Fibroblast of villous mesenchyme (primary cell): ENCODE measurements at places on chromosomes 7 and 10.

GRCh38 chr10:87961314-87961713 lies 97.9 kb downstream of the PTEN start:
- DNase-seq: peak; percentile 54

DNA sequence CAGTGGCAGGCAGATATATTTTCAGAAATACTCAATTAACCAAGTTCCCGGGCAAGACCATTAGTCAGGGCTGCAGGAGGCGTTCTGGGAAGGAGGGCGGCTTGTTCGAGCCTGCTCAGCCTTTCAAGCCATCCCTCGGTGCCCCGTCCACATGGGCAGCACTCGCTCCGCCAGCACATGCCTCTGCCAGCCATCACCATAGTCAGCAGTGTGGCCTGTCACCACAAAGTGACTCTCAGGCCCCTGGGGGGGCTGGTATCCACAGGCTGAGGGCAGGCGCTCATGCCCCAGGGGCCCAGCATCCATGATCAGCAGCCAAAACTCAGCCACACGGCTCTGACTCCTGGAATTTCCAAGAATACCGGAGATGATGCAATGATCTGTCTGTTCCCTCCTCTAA lies 81.9 kb downstream of the CHST15 start:
- DNase-seq: no peak

- DNase-seq: no peak
Observed at GRCh38 chr7:68148440-68148839, 1151.8 kb downstream of the TYW1 start.

DNA sequence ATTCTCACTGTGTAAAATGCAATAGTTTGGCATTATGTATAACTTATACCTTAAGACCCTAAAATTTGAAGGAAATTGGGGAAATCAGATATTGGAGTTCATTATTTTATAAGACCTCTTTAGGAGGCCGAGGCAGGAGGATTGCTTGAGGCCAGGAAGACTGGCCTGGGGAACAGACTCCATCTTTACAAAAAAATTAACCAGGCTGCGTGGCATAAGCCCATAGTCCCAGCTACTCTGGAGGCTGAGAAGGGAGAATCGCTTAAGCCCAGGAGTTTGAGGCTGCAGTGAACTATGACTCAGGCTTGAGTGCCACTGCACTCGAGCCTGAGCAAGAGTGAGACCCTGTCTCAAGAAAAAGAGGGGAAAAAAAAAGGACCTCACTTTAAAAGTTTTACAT lies 14.0 kb upstream of the PBLD start:
- no peak for DNase-seq

- no peak for DNase-seq
Observed at GRCh38 chr10:123934846-123935245, 43.2 kb upstream of the CPXM2 start.

DNA sequence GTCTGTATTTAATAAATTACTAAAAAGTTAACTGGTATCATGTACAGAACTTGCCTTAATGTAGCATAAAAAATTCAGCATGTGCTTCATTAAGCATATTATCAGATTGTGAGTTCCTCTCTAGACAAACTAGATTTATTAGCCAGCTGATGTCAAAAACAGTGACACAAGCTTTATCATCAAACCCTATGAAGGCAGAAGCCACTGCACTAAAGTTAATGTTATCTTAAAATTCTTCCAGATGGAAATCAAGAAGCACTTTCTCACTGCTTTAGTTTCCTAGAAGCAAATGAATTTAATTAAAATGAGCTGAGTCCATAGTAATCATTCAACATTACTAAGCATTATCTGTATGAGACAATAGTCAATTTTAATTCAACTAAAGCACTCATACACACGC lies 96.4 kb downstream of the ARHGAP12 start:
- no peak for DNase-seq

GRCh38 chr10:42865716-42866114 lies 83.1 kb downstream of the BMS1 start:
- DNase-seq: no peak

- DNase-seq: no peak
Observed at GRCh38 chr7:38360776-38361175, 87.3 kb upstream of the TARP start.

DNA sequence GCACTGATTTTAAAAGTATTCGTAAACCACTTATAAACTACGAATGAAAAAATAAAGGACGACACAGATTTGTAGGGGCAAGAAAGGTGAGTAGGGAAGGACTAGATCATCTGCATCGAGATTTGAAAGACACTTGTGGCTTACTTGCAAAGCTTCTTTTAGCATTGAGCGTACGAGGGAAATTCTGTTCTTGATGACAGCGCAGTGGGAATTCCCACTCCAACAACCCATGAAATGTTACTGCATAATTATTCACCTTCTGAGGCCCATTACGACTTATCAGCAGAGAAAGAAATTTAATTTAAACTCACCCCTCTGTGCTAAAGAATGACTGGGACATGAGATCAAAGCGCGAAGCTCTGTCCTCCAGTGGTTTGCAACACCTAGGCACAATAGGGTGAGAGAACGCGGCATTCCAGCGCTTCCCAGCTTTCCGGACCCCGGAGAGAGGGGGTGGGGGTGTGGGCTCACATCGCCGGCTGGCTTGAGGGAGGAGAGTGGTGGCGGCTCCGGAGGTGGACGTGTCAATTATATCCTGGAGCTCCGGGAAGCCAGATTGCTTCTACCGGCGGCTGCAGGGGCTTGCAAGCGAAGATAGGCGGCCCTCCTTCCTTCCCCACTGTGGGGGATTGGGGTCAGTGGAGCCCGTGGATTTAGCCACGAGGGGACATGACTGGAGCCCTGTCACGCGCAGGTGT lies 10.3 kb downstream of the SP8 start:
- no peak for DNase-seq

GRCh38 chr7:47677664-47678063 lies 95.8 kb upstream of the TNS3 start:
- DNase-seq: peak; percentile 97

- DNase-seq: peak; percentile 73
Observed at GRCh38 chr10:57948796-57949195, 318.9 kb downstream of the IPMK start.

- DNase-seq: no peak
Observed at GRCh38 chr7:108142675-108143259, 12.6 kb upstream of the LAMB4 start.

DNA sequence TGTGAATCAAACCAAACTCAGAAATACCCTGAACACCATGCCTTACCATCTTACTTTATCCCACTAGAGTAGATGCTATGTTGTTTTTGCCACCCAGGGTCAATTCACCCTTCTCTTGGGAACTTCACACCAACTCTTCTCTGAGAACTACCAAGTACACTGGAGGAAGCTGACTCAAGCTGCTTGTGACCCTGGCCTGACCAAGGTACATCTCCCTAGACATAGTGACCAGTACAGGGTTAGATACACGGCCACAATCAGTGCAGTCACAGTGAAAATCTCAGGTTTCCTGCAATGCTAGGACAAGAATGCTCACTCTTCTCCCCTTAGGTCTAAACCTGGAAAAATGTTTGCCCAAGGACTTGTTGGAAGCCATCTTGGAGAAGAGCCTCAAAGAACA lies 31.8 kb downstream of the EZH2 start:
- DNase-seq: no peak

GRCh38 chr7:41054960-41055661 lies 647.8 kb downstream of the INHBA start:
- DNase-seq: no peak

- peak; percentile 82 for DNase-seq
Observed at GRCh38 chr7:47045207-47046051, 536.5 kb downstream of the TNS3 start.

DNA sequence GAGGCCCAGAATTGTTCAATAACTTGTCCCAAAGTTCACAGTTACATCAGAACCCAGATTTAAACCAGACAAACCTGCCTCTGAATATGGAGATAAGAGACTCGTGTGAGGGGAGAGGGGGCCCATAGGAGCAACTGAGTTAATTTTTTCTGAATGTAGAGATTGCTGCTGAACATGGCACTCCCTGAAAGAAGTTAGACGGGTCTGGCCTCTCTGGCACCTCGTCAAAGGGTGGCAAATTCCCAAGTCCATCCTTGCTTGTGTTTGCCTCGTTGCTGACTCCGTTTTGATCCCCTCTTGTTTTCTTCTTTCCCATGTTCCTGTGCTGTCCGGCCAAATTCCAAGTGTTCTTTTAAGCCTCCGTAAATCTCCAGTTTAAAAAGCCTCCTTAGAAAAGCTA lies 35.2 kb upstream of the YAE1 start:
- DNase-seq: no peak

- DNase-seq: no peak
Observed at GRCh38 chr7:68537051-68537773, 1061.1 kb upstream of the AUTS2 start.

GRCh38 chr10:123687758-123688157 lies 21.6 kb downstream of the GPR26 start:
- no peak for DNase-seq

GRCh38 chr10:30529373-30529998 lies 95.5 kb downstream of the MAP3K8 start:
- no peak for DNase-seq

DNA sequence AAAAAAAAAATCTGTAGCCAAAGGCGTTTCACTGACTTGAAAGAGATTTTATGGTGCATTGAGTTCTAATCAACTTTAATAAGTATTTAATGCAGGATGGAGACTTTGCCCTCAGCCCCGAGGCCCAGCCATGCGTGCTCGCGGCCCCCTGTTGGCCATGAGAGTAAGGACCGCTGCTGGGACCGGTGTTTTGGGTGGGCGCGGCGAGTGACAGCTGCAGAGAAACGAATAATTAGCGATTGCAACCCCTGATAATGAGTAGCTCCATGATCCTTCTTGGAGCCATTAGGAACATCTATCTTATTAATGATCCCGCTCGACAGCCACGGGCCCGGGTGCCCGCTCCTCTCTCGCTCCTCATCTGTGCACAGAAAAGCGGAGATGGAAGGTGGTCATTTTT lies 347.4 kb downstream of the RPS24 start:
- DNase-seq: no peak

GRCh38 chr10:132387764-132388210 lies 9.2 kb upstream of the PWWP2B start:
- DNase-seq: peak; percentile 57

DNA sequence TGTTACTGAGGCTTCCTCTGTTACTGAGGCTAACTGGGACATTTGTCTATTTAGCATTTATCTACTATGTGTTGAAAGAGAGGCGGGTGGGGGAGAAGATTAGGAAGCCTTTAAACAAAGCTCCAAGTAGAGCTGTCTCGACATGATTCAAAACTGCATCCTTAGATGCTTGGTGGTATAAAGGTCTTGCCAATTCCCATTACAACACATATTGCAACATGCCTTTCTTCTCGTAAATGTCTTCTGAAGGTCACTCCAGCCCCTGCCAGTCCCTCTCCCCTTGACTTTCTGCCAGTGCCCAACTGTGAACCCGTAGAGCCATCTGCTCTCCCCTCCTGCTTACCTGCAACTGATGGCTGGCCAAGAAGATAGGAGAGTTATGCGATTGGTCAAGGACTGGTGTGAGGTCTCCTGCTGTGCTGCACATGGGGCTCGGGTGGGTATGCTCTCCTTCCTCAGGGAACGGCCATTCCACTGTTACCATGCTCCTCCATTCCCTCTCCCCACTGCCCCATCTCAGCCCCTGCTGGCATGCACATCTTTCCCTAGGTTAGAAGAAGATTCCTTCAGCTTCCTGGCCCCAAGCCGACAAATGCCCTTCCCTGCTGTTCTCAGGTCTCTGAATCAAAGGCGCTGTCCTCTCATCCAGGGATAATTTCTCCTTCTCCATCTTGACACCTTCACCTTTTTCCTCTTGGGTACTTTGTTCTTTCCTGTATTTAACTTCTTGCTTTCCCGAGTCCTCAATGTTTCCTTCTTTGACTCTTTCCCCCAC lies 43.6 kb upstream of the ZNF32 start:
- peak; percentile 60 for DNase-seq

GRCh38 chr7:1530946-1531262 lies 402 bp downstream of the MAFK start:
- no peak for DNase-seq

GRCh38 chr7:69467826-69468225 lies 130.4 kb upstream of the AUTS2 start:
- DNase-seq: no peak

DNA sequence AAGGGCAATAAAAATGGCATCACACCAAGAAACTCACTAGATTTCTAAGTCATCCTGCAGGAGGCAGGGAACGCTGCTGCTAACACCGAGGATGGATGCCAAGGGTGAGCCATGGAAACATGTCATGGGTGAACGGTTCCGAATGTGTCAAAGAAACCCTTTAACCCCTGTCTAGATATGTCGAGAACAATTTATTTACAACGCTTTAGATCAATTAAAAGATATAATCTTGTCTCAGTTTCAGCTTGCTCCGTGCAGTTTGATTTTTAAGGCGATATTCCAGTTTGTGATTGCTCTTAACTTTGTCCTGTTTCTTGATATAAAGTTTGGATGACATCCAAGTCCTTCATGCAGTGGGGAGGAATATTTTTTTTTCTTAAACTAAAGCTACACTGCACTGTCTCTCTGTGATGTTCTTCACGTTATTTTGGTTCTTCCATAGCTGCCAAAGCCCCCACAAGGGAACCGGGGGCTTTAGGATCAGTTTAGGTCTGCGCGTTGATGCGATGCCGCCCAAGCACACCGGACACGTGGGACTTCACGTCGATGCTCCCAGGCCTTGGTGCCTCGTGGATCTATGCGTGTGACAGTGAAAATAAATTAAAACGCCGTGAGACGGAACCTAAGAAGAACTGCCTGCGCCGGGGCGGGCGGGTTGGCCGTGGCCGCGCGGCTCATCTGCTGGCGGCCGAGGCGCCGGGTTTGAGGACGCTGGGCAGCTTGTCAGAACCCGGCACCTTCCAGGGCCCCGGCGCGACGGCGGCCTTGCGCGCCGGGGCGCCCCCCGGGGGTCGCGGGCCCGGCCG lies 220.3 kb downstream of the PHTF2 start:
- DNase-seq: peak; percentile 23

- no peak for DNase-seq
Observed at GRCh38 chr10:46998595-46998994, 87.4 kb downstream of the PTPN20 start.

- no peak for DNase-seq
Observed at GRCh38 chr10:19865676-19866075, 49.4 kb downstream of the PLXDC2 start.

DNA sequence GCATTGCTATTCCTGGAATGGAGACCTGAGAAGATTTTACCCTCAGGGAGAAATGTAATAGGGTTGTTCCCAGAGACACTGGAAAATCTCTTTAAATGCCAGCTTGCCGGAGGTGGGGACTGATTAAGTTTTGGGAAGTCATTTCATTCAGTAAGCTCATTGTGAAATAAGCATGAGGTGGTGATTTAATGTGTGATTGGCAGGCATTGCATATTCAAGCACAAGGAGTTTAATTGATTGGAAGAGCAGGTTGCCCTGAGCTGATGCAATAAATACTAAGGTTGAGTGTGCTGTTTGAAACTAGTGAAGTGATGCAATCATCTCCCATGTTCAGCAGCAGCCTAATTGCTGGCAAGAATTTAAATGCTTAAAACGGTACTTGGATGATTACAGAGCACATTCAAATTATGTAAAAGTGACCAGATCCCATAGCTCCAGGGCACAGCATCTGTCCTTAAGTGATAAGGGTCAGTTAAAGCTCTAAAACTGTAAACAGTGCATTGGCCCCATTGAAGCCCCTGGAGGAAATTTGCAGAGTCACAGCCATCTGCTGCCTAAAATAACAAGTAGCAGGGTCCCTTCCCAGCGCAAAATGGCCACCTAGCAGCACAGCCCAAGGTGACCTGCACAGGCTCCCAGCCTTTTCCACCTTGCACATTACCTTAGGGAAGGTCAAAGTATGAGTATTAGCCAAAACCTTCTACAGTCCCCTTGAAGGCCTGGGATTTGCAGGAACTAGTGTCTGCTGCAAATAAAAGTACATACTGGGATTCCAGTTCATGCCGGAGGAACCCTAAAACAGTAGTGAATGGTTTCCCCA lies 92.1 kb downstream of the CCDC71L start:
- peak; percentile 92 for DNase-seq
